Skeletal muscle cell (primary cell): ENCODE measurements at places on chromosomes 1 and 21.

DNA sequence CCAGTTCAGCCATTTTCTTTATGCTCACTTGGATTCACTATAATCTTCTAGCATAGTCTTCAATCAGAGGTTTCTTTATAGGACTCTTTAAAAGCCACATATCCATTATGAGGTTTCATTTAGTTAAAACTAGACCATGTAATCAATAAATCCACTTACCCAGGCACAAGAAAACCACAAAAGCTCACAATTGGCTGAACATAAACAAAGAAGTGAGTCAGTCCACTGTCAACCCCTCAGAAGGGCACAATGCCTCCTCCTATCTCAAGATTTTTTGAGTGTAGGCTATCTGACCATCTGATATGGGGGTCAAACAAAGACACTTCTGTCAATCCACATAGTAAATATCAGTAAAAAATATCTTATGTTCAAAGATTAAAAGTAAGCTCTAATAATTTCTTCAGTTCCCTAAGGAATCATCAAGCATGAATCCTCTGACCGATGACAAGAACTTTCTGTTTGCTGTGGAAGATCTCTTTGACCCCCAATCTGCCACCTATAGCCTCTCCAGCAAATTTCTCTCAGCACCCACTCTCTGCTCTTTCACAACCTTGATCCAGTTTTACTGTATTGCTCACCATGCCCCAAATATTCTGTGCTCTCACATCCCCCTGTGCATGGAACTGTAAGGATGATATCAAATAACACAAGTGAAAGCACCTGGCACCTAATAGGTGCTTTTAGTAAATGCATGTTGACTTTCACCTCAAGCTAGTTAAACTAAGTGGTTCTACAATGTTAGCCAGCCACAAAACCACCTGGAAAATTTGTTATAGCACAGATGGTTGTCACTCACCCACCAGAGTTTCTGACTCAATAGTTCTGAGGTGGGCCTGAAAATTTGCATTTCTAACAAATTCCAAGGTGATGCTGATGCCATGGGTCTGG, 16.7 kb downstream of the RAB3B start:
- DNase-seq: no peak

DNA sequence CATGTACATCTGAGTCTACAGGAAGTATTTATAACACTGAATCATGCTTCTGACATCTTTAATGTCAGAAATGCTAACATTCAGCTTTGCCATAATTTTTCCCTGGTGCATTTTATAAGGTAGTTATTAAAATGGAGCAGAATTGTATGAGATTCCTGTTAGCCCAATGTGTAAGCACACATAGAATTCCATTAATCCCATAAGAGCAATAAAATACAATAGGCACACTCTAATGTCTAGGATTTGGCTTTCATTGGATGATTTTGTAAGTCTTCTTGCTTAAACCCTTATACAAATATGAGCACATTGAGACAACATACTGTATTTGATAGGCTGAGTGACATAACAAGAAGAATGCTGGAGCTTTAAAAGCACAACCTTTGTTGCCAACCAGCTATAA, 256.4 kb downstream of the HMCN1 start:
- DNase-seq: no peak

DNA sequence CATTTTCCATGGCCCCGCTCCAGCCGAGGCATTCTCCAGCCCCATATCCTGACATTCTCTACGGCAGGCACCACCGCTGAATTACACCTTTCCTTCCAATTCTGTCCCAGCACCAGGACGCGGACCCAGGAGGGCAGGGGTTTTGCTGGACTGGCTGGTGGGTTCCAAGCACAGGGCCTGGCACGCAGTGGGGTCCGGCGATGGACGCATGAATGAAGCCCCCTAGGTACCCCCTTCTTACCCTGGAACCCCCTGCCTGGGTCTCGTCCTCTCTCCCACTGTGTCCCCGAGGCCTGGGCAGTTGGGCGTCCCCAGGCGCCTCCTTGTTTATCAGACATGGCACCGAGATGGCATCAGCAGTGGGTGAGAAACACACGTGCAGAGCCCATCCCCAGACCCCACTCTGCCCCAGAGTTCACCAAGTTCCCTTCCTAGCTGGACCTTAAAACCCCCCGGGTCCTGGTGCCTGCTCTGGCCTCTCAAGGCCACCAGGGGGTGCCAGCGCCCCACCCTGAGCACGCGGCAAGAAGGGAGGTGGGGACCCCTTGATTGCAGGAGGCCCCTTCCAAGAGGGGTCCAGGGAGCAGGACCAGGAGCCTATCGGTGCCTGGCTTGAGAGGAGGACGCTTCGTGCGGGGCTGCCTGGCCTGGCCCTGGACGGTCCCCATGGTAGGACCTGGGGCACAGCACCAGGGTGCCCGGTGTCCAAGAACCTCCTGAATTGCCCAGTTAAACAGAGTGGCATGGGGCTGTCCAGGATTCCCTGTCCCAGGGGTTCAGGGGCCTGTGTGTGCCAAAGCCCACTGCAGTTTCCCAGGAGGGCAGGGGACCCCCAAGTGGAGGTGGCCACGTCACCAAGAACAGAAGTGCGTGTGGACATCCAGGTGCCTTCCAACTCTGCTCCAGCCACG, 46.1 kb downstream of the MEGF6 start:
- DNase-seq: no peak

GRCh38 chr1:74613894-74614293, 59.7 kb downstream of the ERICH3 start:
- DNase-seq: no peak

- no peak for DNase-seq
Observed at GRCh38 chr1:235122348-235122747, 6.3 kb downstream of the TOMM20 start.

DNA sequence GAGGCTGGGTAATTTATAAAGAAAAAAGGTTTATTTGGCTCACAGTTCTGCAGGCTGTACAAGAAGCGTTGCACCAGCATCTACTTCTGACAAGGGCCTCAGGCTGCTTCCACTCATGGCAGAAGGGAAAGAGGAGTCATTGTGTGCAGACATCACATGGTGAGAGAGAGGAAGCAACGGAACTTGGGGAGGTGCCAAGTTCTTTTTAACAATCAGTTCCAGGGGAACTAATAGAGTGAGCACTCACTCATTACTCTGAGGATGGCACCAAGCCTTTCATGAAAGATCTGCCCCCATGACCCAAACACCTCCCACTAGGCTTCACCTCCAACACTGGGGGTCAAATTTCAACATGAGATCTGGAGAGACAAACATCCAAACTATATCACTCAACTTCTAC, 77.2 kb downstream of the DDAH1 start:
- DNase-seq: no peak

DNA sequence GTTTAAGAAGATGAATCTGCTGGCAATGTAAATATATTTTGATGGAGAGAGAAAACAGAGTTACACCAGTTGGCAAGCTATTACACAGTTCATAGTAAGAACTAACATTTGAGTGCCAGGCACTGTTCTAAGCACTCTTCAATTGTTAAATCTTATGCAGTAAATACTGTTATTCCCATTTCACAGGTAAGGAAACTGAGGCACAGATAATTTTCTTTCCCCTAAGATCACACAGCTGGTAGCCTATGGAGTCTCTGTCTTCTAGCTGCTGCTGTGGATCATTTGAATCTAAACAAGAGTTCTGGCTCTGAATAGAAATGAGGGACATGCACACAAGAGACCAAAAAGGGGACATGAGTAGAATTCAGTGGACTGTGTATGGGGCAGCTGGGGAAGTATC, 8.0 kb downstream of the ANGPTL1 start:
- no peak for DNase-seq

- no peak for DNase-seq
Observed at GRCh38 chr1:7702365-7702764, 68.7 kb upstream of the VAMP3 start.

DNA sequence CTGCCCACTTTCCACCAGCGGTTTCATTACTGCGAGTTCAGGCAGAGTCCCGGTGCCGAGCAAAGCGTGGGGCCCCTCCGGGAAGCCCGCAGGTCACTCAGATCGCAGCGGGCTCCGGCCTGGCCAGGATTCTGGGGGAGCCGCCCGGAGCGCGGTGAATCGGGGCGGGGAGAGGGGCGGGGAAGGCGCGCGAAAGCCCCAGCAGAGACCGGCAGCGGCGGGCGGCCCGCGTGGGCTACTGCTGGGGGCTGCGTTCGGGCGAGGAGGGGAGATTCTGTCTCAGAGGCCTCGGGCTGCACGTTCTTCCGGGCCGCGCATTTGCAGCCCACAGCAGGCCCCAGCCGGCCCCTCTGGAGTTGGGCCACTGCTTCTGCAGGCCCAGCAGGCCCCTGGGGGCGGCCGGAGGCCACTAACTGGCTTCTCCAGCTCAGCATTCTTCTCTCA, 64.7 kb downstream of the SCCPDH start:
- no peak for DNase-seq

- DNase-seq: no peak
Observed at GRCh38 chr1:52748119-52748518, 21.9 kb downstream of the ZYG11B start.

DNA sequence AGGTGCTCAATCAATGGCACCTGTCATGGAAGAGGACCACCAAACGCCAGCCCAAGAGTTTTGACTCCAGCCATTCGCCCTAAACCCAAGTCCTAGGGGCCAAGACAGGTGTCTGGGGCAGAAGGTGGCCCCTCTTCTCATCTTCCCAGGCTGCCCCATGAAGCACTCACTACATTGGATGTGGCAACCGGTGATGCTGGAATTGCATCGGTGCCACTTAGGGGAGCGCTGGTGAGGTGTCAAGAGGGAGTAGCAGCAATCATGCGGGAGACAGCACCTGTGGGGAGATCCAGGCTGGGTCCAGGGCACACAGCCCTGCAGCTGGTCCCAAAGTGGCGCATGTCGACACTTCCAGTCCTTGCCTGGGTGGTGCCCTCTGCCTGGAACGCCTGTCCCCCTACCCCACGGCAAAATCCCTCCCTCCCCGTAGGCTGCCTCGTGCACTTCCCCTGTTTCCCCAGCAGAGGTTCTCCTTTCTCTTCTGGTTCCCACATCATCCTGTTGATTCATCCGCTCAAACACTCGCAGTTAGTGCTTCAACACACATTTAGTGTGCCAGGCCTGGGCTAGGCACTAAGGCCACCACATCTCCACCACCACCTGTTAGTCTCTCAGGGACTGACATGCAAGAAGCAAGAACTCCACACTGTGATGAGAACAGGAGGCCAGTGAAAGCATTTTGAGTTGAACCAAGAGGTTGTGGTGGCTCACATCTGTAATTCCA, 18.5 kb downstream of the PLA2G2D start:
- peak; percentile 5 for DNase-seq

DNA sequence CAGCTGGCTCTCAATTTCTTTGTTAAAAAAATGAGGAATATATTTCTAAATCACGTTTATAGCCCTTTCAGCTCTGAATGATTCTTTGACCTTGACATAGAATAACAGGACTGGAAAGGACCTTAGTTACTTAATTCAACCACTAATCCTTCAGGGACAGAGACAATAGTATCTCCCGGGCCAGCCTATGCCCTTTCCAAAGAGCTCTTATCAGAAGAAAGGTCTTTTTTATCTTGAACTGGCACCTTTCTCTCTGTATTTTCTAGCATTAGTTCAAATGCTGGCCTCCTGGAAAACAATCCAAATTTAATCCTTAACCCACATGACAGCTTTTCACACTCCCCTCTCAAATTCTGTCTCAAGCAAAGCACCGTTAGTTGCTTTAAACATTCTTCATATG, 44.8 kb upstream of the FBXO28 start:
- DNase-seq: no peak

DNA sequence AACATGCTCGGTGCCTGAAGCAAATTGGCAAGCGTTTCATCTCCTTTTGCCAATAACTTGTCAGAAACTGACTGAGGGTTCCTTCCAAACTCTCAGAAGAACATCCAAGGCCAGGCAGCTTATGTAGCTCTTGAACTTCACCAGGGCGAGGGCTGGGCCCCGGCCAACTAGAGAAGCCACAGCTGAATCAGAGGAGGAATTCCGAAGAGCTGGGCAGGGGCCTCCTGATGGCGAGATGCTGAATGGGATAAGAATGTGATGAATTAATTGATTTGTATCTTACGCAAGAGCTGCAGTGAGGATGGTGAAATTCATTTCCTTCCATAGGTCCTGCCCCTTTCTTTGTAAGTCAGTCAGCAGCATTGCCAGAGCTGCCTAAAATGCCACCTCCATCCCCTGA, 345.8 kb downstream of the KIF26B start:
- peak; percentile 66 for DNase-seq

- no peak for DNase-seq
Observed at GRCh38 chr1:170414989-170415709, 116.8 kb upstream of the GORAB start.

GRCh38 chr1:186442651-186443375, 18.1 kb downstream of the PDC start:
- peak; percentile 22 for DNase-seq

GRCh38 chr1:36154765-36155407, 1.1 kb upstream of the MAP7D1 start:
- no peak for DNase-seq

GRCh38 chr1:156727926-156728598, at the start of gene METTL25B:
Gene METTL25B (plus strand): TSS chr1:156728469. CDS start chr1:156729105, 636 bp downstream.
- DNase-seq: no peak
